ENCODE measurements at places on chromosomes 3 and 15.

DNA sequence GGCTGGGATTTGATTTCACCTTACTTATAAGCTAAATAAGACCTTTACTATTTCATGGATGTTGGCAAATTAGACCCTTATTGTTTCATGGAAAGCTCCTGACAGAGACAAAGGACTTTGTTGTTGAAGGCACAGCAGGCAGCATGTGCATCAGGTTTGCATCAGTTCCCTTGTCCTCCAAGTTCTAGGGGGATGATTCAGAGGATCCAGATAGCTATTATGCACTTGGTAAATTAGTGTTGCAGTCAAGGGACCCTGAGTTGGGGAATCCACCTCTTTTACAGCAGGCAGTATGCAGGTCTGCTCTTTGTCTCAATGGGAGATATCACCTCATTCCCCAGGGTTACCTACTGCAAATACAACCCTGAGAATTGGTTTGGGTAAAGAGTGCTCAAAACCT, 131.4 kb upstream of the IGSF10 start:
- DNase-seq, result no peak

DNA sequence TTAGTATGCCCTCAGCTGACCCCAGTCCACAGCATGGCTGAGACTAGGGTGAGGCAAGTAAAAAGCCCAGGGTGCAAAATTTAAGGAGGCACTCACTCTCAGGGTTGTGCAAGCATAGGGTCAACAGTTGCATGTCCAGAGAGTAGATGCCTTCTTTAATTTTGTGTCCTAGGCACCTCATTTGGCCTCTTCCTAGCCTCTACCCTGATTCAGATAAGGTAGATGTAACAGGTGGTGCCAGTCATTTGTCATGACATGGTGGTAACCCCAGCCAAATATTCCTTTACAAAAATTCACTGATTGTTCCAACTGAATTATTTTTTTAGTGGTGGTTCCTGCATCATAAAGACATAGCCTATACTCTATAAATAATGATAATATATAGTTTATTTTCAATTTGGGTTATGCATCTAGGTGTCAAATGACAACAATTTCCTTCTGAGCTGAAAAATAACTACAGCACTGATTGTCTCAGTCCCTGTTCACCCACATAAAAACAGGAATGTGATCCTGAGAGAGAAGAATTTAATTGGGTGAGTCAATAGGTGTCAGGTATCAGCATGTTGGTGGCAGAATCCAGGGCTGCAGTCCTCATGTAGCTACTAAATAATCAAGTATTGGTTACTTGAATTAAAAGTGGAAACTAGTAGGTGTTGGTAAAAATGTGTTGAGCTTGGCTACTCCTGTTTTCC, 44.2 kb upstream of the TIPARP start:
- no peak for DNase-seq

- no peak for DNase-seq
Observed at GRCh38 chr3:36969540-36970432, 23.1 kb downstream of the EPM2AIP1 start.

DNA sequence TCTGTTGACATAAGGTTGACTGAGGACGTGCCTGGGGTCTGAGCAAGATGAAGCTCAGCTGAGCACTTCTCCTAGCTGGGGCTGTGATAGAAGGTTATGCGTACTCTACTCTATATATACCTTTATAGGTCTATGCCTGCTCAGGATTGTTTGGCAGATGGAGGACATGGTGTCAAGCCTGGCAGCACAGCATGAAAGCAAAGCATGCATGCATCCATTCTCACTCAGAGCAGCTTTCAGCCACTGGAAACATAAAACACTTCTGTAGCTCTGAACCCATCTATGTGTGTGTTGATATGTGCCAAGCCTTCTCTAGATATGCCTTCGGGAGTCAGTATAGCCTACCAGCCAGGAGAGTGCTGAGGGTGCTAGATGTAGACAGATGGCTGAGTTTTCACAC, 142.3 kb upstream of the NUDT16 start:
- no peak for DNase-seq

DNA sequence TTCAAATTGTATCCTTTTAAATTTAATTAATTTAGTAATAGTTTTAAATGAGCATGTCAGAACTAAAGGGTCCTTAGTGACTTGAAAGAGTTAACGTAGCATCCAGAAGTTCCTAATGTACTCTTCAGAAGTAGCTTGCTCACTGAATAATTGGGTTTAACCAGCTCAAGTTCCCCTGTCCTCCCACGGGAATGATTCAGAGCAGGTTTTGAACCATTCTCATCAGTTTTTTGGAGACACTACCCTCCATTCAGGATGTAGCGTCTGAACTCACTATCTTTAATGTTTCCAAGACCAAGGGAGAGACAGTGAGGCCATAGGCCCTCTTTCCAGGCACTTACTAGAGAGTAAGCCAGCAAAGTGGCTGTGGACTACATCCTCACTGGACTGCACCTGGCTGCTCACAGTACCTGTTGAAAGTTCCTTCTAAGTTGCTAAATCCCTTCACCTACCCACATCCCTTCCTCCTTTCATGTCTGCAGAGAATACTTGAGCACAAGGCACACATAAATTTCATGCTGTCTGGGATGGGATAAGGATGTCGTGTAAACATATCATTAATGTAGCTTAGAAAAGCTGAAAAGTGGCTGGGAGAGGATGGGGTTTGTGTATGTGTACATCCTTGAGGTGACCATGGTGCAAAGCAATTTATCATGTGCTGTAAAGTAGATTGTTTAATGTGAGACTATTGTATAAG, 146.3 kb downstream of the PLCL2 start:
- DNase-seq, result no peak

Data from lower lobe of right lung (tissue), 2 donors.